ENCODE measurements at places on chromosomes 5 and 9. TPM values are rescaled to one million over a fixed set of nuclear protein-coding genes. Genes with fewer than 3 reads are reported as not detected.

GRCh38 chr9:126225611-126226609 is 100.7 kb upstream of the MVB12B start:
- DNase-seq: no peak

GRCh38 chr5:176542596-176543427 is 5.6 kb upstream of the RNF44 start:
- no peak for DNase-seq

DNA sequence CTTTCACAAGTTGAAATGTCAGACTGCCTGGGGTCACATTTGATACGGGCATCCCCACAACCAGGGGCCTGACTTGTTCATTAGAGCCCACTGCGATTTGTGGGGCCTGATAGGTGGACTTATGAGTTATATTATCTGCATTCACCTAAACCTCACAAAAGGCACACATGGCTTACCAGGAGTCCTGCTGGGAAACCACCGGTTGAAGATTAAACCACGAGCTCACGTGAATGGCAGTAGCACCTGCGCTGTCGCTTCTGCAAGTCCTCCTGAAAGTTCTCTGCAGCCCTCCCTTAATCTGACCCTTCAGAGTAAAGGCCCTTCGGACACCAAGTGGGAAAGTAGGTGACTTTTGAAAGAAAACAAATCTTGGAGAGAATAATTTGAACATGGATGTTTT is 68.9 kb downstream of the PPIC start:
- no peak for DNase-seq

- DNase-seq: no peak
Observed at GRCh38 chr5:168472329-168472728, 13.9 kb upstream of the RARS1 start.

GRCh38 chr9:98980291-98980690 is 36.6 kb downstream of the COL15A1 start:
- DNase-seq: no peak

Gene LCN9
- polyA plus RNA-seq: not detected

Gene TAF11L5
- not detected for polyA plus RNA-seq

All from thymus (tissue), 14 donors.